ENCODE measurements at places on chromosomes 2 and 18.
A peak's percentile ranks its signal among the peaks of the same experiment; 100 is the strongest.

DNA sequence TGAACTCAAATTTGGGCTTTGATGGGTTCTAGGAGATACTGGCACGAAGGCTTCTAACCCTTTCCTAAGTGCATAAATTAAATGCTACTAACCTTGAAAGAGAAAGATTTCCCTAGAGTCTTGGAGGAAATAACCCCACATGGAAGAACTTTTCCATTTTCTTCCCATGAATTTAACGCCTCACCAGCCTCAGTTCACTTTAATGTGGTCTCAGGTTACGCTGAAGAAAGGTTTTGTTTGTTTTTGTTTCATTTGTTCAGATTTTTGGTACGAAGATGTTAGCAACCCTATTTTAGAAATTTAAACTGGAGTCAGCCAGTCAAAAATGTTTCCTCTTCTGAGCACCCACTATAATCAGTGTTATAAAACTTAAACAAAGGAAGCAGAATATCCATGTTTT lies 30.7 kb downstream of the METTL4 start:
- DNase-seq, result no peak

DNA sequence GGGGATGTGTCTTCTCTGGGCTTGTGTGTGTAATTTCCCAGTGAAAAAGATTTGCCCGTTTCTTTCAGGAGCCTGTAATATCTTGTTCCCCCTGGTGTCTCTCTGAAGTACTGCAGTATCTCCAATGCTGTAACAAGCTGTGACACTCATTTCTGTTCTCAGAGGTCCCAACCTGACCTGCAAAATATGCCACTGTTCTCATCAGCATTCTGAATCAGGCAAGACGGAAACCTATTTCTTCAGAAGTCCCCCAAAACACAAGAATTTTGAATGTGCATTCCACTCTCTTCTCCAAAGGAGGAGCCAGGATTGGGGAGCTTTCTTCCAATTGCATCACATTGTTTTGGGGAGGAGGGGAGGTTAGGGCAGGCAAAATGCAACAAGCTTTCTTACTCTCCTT lies 77.0 kb upstream of the CNGA3 start:
- peak; percentile 25 for DNase-seq

GRCh38 chr2:174121175-174121574 lies 127.2 kb downstream of the OLA1 start:
- DNase-seq, result no peak

DNA sequence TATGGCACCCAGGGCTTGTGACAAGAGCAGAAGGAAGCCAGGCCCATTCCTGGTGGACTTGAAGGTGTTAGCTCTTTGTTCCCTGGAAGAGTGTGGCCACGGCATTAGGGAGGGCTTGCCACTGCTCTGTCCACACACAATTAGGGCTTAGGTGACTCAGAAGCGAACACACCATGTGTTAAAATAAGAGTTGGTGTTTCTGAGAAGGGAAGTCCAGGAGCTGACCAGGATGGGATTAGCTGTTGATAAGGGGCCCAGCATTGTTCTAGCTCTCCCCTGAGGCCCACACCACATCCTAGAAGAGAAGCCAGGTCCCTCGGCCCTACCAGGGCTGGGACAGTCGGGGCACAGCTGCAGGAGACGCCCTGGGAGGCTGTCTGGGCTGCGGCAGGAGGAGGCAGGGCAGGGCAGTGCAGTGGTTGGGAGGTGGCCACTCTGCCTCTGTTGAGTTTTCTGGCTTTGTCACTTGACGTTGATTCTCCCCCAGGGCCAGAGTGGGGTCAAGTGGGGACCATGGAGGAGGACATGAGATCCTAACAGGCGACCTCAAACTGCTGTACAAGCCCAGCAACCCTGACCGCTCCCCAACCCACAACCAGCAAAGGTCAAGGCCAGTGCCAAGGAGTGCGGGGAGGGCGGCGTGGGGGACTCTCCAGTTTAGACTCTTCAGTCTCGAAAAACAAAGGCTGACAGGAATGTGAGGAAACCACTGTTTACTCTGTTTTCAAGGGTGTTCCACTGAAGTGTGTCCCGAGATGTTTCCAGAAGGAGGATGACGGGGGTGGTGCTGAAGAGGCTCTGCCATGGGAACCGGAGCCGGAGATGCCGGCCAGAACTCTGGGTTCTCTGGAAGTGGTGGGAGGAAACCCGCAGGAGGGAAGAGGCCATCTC lies 16.8 kb downstream of the GNLY start:
- no peak for DNase-seq

DNA sequence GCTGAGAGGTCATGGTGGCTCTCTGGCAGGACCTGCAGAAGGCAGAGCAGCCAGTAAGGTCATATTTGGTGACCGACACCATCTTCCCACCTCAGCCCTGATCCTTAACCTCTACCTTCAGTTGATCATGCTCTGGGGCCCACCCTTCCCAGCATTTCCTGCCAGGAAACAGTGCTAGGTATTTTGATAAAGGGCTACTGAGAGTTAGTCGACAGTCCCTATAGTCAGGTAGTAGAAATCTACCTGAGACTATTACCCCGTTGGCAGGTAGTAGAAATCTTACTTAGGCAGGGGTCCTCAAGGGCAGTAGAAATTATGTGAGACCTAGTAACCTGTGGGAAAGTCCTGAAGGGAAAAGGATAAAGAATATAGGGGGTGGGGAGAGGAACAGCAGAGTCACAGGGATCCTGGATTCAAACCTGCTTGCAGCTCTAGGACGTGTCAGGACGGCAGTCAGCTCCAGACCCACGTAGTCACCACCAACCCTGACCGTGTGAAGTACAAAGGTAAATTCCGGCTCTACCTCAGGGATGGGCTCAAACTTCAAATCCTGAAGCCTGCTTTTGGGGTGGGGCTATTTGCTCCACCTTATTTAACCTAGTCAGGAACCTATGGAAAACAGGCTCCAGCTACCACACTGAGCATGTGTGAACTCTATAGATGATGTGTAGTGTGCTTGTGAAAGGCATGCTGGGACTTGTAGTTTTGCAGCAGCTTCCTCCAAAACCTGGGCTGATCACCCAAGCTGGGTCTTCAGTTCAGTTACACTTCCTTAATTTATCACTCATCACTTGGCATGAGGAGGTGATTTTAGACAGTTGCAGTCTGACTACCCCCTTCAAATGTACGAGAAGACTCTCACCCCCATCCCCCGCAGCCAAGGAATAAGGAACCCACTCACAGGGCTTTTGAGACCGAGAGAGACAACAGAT lies at the start of gene DQX1:
Gene DQX1, minus strand, starts transcription at position 515 of the 932 bp plus-strand sequence. Its CDS starts 502 bp downstream, at position 13.
- DNase-seq, result no peak

GRCh38 chr18:74013955-74014354 lies 133.7 kb downstream of the FBXO15 start:
- no peak for DNase-seq

GRCh38 chr2:46519265-46519664 lies 39.9 kb downstream of the TMEM247 start:
- no peak for DNase-seq

GRCh38 chr2:25341011-25341727 lies 556 bp downstream of the DNMT3A start:
- no peak for DNase-seq

DNA sequence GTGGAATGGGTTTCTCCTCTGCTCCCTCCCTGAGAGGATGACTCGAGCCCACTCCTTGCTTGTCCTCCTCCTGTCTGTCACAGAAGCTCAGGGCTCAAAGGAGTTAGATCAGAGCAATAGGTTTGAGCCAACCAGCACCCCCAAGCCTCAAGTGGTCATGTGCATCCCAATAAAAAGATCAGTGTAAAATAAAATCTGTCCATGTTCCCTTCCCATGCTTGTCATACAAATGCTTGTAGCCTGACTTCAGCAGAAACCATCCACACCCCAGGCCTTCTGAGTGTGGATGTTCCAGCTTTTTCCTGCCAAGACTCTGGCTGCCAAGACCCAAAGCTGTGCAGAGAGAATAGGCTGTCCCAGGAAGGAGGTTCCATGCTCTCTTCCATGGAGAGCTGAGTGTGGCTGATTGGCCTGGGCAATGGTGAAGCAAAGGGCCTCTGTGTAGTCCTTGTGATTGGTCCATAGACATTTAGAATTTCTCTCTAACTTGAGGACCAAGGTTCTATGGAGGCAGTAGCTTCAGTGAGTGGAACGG lies 67.4 kb downstream of the GYPC start:
- DNase-seq, result no peak

GRCh38 chr2:28325567-28326468 lies 66.8 kb upstream of the FOSL2 start:
- DNase-seq, result no peak

DNA sequence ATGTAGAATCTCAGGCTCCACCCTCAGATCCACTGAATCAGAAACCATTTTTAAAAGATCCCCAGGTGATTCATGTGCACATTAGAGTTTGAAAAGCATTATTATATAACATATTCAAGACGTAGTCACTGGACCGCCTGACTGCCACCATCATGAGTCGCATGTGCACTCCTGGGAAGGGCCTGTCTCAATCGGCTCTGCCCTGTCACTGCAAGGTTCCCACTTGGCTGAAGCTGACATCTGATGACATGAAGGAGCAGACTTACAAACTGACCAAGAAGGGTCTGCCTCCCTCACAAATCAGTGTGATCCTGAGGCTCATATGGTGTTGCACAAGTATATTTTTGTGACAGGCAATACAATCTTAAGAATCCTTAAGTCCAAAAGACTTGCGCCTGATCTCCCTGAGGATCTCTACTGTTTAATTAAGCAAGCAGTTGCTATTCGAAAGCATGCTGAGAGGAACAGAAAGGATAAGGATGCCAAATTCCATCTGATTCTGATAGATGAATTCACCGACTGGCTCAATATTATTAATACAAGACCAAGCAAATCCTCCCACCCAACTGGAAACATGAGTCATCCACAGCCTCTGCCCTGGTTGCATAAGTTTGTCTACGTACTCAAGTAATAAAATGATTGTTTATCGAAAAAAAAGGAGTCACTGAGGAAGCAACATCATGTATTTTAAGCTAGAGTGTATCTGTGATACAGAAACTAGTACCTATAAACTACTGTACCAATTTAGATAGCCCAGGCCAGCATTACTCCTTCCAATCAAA lies 26.2 kb downstream of the ATAD2B start:
- no peak for DNase-seq

DNA sequence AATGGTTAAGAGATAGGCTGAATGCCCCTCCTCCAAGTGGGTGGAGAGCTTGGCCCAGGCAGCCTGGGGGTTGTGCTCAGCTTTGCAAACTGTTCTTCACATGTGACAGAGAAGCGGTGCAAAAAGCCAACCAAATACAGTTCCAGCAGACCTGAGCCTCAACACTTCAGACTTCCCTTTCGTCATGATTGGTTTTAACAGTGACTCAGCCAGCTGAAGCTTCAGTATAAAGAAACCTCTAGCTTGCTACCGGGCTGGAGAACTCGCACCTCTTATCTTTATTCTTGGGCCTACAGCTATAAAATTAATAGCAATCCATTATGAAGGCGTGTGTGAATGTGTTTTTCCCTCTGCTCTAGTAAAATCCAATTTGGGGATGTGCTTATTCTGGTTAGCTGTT lies 20.0 kb downstream of the SETBP1 start:
- no peak for DNase-seq

DNA sequence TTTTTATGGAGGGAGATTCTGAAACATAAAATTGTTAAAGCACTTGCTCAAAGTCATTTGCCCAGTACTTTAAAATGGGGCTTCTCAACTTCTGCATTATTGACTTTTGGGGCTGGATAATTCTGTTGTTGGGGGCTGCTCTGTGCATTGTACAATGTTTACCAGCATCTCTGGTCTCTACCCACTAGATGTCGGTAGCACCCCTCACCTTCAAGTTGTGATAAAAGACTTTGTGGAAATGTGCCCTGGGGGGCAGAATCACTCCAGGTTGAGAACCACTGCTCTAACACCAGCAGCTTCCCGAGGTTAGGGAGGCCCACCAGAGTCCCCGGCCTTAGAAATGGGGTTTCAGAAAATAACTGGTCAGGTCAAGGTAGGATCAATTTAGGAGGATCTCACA lies 26.8 kb upstream of the CUL3 start:
- no peak for DNase-seq

- DNase-seq, result no peak
These were observed 62.5 kb upstream of the MRPS9 start for GRCh38 chr2:104975371-104975770.

DNA sequence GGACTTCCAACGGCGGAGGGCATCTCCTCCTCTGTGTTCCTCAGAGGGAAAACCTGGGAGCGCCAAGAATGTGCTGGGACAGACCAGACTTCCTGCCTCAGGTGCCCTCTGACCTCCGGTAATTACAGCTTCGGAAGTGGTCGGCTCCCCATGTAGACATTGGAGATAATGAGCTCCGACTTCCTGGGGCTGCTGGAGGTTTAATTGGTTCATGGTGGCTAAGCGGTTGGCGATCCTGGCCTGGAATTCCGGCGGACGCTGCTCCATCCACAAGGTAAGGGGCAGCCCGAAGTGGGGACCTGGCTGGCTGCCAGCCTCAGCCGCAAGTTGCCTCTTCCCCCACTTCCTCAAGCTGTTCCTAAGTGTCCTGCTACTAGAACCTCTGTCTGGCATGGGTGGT lies 83.2 kb upstream of the EPC2 start:
- no peak for DNase-seq

DNA sequence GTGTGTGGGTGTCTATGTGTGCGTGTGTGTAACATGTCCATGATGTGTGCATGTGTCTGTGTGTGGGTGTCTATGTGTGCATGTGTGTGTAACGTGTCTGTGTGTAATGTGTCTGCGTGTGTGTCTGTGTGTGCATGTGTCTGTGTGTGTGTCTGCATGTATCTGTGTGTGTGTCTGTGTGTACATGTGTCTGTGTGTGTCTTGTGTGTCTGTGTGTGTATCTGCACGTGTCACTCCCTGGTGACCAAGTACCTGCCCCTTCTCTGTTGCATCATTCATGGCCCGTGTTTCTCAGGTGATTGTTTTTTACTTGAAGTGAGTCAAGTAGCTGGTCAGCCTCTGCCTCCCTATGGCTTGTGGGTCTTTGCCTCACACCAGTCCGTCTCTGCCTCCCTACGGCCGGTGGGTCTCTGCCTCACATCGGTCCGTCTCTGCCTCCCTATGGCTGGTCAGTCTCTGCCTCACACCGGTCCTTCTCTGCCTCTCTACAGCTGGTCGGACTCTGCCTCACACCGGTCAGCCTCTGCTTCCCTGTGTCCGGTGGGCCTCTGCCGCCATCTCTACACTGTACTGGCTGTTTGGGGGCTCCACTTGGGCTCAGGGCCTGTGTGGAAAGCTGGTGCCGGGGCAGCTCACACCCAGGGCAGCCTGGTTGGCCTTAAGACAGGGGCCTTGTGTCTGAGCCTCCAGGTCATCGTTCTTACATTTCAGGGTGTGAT lies 31.6 kb downstream of the KCNG2 start:
- no peak for DNase-seq

DNA sequence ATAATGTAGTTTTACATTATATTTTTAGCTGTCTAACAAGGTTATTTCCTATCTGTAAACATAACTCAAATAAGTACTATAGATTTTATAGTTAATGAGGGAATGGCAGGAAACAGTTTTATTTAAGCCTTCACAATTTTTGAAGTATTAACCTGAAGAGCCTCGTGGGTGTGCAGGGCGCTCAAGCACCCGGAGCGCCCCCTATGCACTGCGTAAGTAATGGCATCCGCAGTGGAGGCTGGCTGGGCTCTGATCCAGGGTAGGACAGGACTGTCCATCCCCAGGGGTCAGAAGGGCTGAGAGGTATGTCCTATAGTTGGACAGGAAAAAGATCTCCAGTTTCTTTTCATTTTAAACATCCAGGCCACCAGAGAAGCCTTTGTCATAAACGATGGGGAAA lies 8.2 kb upstream of the GBX2 start:
- no peak for DNase-seq
